ENCODE measurements at places on chromosomes 2 and 18.
A peak's percentile ranks its signal among the peaks of the same experiment; 100 is the strongest.

DNA sequence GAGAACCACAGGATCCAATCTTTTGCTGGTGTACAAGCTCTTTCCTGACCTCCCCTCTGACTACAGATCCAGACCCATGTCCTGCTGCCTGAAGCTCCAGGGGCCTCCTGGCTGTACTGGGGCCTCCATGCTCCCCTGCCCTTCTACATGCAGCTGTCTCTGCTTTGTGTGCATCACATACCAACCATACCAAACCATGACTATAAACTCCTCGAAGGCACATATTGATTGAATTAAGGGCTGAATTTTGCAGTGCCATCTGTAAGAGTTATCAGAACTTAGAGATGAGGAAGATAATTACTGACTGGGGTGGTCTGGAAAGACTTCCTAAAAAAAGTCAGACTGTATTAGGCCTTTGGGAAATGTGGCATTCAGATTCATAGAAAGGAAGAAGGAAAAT is 139.9 kb upstream of the CXCR4 start:
- no peak for DNase-seq

DNA sequence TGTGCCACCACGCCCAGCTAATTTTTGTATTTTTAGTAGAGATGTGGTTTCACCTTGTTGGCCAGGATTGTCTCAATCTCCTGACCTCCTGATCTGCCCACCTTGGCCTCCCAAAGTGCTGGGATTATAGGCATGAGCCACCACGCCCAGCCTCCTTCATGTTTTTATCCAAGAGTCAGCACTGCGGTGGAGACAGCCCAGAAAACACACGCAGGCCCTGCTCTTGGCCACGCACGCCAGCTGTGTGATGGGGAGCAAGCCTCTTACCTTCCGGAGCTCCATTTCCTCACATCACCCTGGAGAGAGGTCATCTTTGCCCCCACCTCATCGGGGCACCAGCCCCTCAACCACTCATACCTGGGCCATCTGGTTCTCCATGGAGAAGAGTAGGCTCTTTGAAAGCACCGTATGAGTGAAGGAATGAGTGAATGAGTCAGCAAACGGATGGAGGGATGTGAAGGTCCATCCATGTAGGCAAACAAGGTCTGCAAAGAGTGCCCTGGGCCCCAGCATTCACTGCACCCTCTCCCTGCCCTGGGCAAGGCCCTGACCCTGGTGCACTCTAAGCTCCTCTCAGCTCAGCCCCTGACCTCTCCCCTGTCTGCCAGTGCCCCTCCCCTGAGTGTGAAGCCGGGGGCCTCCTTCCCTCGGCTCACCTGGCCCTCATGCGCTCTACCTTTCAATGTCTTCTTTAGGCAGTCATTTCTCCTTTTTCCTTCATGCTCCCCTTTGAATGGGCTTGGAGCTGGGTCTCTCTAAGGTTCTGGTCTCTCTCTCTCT is 7.4 kb downstream of the GYPC start:
- no peak for DNase-seq

- no peak for DNase-seq
These were observed 308.4 kb downstream of the ZNF804A start for GRCh38 chr2:184906709-184907108.

- no peak for DNase-seq
These were observed 1.1 kb upstream of the HOXD9 start for GRCh38 chr2:176121190-176122051.

DNA sequence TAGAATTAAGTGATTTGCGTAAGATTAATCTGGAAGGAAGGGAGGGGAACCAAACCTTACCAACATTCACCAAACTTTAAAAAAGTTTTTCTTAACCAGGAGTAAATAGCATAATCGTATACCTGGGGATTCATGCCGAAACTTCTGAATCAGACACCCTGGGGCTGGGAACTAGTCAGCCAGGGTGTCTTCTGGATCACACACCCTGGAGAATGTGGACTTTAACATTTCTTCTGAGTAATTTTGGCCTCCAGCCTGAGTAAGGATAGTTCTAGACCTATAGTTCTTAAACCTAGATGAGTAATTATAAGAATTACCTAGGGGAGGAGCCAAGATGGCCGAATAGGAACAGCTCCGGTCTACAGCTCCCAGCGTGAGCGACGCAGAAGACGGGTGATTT is 44.1 kb upstream of the MEIS1 start:
- DNase-seq = no peak

GRCh38 chr2:40367652-40368051 is 84.2 kb downstream of the SLC8A1 start:
- no peak for DNase-seq

DNA sequence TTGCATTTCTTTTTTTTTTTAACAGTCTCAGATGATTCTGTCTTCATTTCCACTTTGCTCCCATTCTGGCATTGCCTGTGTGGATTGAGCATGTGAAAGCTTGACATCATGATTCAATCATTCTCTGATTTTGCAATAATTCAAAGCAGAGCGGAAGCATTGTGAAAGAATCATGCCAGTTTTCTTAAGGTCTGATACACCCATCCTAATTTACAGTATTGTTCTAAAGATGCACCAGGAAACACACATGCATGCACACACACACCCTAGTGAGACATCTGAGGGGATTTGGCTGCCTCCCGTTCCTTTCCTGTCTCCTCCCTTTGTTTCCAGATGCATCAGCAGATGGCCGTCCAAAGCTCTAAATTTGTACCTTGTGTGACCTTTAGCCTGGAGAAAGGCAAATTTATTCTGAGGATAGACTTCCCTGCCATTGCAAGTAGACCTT is 97.3 kb downstream of the FMNL2 start:
- no peak for DNase-seq

GRCh38 chr18:28039078-28039477 is 137.9 kb downstream of the CDH2 start:
- no peak for DNase-seq

- no peak for DNase-seq
These were observed 20.7 kb downstream of the CCDC102B start for GRCh38 chr18:68818584-68818983.

- no peak for DNase-seq
These were observed 26.7 kb downstream of the POLI start for GRCh38 chr18:54296062-54296461.

DNA sequence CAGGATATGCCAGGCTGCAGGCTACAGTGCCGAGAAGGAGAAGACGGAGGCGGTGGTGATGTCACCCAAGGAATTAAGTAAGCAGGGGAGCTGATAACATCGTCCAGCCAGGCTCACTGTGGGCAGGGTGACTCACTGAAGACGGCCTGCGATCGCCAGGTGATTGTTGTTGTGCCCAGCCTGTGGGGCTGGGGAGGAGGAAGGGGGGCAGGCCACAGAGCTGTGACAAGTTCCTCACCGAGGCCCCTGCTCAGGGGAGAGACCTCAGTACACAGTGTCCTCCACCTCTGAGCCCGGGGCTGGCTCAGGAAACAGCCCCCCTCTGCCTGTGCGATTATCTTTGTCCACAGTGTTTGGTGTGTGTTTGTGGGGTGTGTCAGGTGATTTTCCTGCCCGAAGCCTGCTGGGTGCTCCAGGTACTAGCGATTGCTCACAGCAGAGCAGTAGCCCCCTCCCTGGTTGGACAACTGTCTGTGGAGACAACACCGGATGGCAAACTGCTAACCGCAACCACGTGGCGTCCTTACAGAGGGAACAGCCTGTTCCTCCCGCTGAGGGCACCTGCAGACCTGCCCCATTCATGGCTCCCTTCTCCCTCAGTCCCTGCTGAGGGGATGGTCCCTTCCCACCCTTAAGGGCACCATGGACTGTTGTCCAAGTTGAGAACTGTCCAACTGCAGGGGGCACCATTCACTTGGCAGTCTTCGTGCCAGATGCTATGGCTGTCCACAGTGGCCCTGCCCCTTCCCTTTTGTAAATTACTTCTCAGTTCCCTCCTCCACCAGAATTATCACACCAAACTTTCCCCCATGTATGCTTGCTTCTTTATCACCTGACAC is 95.1 kb downstream of the ZFP36L2 start:
- peak; percentile 59 for DNase-seq

GRCh38 chr2:187577310-187577709 is 23.1 kb upstream of the TFPI start:
- DNase-seq = no peak

DNA sequence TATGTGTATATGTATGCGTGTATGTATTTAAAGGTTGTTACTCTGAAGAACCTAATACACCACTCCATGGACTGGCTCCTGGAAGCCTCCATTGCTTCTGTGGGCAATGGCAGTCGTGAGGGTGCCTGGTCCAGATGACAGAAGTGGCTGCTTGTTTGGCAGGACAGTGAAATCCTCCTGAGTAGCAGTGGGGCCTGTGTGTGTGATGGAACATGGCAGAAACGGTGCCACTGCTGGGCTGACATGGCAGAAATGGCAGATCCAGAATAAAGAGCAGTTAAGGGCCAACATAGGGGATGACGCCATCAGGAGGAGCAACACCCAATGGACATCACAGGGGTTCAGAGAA is 6.1 kb upstream of the CPLX4 start:
- DNase-seq = no peak

GRCh38 chr2:54676656-54677055 is 46.8 kb upstream of the EML6 start:
- no peak for DNase-seq

DNA sequence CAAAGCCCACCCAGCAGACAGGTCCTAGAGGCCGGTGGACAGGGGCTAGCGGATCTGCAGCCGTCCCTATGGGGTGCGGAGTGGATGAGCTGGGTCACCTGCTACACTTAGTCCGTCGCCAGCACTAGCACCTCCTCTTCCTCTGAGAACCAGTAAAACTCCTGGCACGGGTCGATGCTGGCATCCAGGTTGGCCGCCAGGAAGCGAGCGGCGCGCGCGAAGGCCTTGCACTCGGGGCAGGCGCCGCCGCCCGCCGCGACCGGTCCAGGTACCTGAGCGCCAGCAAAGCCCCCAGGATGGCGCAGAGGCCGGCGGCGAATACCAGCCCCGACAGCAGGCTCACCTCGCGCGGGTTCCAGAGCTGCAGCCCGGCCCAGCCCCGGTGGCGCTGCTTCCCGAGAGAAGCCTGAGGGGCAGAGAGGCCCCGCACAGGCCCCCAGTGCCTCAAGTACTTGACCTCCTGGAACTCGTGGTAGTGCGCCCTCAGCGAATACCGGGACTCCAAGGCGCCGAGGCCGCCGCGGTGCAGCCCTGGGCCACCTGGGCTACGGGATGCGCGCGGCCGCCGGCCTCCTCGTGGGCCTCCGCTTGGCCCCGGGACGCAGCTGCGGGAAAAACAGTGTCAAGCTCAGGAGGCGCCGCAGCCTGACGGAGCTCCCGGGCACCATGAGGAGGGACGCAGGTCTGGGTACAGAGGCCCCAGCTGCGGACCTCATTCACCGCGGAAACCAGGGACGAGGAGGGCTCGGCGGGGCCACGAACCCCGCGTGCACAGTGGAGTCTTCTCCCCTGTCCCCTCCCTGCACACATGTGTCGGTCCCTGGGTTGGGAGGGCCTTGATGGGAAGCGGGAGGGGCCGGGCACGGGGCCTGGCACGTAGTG is 27.5 kb upstream of the ALPP start:
- DNase-seq = no peak

- no peak for DNase-seq
These were observed 67.7 kb downstream of the DPP4 start for GRCh38 chr2:162006337-162006736.

DNA sequence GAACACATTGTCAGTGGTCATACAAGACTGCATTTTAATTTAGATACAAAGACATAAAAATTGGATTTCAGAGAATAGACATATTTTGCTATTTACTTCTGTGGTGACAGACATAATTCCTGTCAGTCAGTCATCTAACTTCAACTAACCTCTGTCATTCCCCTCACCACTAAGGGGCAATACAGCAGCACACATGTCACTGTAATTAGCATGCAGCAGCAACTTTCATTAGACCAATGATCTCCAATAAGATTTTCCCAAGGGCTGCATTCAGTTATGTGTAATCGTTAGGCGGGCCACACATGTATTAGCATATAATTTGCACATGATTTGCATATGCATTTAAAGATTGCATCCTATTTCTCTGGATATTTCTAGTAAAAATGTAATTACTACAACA is 624.5 kb downstream of the NR4A2 start:
- DNase-seq = no peak

DNA sequence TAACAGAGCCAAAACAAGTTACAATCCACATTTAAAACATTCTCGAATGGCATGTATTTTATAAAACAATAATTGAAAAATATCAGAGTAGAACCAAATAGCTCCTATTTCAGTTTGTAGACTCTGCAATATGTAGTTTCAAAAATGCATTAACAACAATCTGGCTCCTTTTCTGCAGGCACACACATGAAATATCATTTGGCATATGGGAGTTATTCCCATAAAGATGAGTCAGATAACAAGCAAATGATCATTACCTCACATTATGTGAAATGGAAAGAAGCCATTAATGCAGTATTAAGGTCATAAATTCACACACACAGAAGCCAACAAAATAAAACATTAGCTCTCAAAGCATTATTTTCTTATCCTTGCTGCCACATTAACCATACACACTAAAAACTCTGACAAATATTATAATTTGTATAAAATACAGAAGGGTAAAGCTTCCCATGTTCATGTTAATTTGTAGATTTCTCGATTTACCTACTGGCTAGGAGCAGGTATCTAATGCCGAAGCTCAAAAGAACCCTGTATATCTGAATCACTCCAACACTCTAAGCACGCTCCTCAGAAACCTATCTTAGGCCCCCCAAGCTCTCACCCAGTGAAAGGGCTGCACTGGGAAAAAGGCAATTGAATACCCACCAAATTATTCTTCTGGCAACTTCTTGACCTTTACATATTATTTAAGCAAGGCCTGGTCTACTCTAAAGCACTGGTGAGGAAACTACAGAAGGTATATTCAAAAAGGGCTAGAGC is 13.8 kb downstream of the NBAS start:
- DNase-seq = no peak

DNA sequence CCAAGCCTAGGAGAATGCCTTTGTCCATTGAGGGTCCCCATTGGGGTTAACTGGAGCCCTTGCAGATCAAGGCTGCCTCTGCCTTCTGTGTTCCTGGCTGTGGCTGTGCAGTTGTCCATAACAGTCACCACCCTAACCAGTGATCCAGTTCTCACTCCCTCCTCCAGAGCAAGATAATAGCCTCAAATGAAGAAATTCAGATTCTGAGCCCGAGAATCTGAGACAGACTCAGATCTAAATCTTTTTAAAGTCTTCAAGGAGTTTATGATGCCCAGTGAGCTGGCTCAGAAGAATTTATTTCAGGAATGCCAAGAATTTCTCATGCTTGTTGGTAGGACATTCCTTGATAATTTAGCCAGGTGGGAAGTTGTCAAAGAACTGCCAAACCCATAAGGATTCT is 44.3 kb upstream of the RAB6C start:
- no peak for DNase-seq

All from stimulated activated CD8-positive, alpha-beta memory T cell treated with anti-CD3 and anti-CD28 coated beads, Interleukin-4, amount 100 ng/mL, for 24 hours (primary cell).